Activated T-cell treated with anti-CD3 and anti-CD28 coated beads, Interleukin-2, amount 50 U/mL, for 72 hours (primary cell): ENCODE measurements at places on chromosomes 7 and 10. TPM values are rescaled to one million over a fixed set of nuclear protein-coding genes. Genes with fewer than 3 reads are reported as not detected.

HIPK2 gene
- 28.7 TPM for total RNA-seq

NEUROG3 gene
- total RNA-seq = not detected

SPDYE11 gene
- total RNA-seq = not detected

NRG3 gene
- total RNA-seq = not detected

LMOD2 gene
- not detected for total RNA-seq

CFAP69 gene
- total RNA-seq = 0.79 TPM

MEIG1 gene
- total RNA-seq = not detected

SPDYE6 gene
- total RNA-seq = not detected

ARID5B gene
- total RNA-seq = 113 TPM

BTBD16 gene
- total RNA-seq = not detected

CPN1 gene
- total RNA-seq = not detected

STRIP2 gene
- total RNA-seq = 79.2 TPM

HYCC1 gene
- 25.3 TPM for total RNA-seq

PKD2L1 gene
- 0.30 TPM for total RNA-seq

ZNF467 gene
- total RNA-seq = 0.37 TPM

POM121L12 gene
- not detected for total RNA-seq

C10orf67 gene
- 0.84 TPM for total RNA-seq

FEZF1 gene
- total RNA-seq = not detected

NEUROD6 gene
- not detected for total RNA-seq

PON1 gene
- not detected for total RNA-seq

AGAP3 gene
- 28.4 TPM for total RNA-seq

THNSL1 gene
- 6.0 TPM for total RNA-seq

SAP25 gene
- total RNA-seq = 23.4 TPM

OR2A1 gene
- total RNA-seq = not detected

RARRES2 gene
- not detected for total RNA-seq

DMTF1 gene
- total RNA-seq = 103 TPM

SND1 gene
- total RNA-seq = 285 TPM
